Activated B cell treated with CpG ODN at 0.5 μM for 24 hours (primary cell): ENCODE measurements at places on chromosomes 1 and 21. TPM values are rescaled to one million over a fixed set of nuclear protein-coding genes. Genes with fewer than 3 reads are reported as not detected.

DNA sequence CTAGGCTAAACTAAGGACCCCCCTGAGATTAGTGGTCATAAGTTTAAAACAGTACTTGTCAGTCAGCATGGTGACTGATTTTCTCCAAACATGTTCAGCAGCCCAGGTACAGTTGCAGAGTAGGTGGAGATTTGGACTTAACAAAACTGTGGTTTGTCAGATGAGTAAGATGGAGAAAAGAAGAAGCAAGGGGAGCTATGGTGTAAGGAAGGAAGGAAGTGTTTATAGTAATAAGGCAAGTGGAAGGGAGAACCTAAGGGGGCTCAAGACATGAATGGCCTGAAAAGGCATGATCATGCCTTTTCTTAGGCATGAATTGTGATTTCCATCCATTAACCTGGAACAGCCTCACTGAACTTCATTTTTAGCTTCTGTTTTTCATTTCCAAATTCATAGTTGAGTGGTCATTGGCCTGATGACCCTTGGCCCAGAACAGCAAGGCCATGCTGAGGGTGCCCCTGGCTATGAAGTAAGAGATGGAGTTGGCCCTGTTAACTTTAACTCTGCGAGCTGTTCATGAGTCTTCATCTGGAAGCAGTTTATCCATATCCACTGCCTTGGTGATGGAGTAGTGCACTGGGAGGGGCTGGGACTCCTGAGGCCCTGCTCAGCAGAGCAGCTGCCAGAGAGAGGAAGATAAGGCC is 60.7 kb downstream of the LRRC8D start:
- DNase-seq, result no peak

DNA sequence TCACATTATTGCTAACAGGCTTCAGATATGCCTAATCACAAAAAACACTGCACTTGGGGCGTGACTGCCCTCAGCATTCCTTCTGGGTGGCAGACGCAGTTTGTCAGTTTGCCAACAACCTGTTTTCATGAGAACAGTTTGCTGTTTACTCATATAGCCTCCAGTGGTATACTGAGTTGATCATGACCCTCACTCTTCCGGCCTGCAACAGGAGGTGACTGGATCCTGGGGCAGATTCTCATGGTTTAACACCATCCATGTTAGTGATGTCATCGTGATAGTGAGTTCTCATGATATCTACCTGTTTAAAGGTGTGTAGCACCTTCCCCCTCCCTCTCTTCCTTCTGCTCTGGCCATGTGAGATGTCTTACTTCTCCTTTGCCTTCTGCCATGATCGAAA is 555.2 kb downstream of the PLPP3 start:
- no peak for DNase-seq

DNA sequence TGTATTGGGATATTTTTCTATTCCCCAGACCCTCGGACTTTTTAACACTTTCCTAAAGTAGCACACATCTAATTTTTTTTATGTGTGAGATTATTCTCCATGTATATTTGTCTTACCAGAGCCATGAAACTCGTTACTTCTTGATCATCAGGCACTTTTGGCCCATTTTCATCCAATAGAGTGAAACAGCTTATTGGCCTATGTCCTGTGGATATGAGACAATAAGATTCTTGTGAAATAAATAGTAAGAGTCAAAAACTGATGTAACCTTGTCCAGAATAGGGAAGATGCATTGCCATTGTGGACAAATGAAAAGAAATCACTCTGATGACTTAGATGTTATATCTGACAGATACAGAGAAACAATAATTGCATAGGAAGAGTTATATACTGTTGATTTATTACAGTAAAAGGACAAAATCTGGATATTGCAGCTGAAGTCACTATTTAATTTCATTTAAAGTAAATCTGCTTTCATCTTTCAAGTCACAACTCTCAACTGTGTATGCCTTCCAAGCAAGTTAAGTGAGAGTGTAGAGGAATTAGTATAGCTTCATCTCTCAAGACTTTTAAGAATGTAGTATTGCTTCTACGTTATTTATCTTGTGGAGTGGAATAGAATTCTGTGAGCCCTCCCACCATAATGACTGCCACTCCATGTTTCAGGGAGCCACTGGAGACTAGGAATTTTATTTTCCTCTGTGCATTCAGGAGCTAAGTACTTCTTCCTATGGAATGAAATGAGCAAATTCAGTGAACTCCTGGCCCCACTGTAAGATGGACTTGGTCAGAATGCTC is 86.9 kb downstream of the ADAMTS1 start:
- DNase-seq, result no peak

The GJA8 gene
- total RNA-seq, result not detected in 2 replicates

The PWP2 gene
- total RNA-seq, result 8.7 and 11.8 TPM in 2 replicates

The LCE3E gene
- not detected in 2 replicates for total RNA-seq

The TCHHL1 gene
- not detected in 2 replicates for total RNA-seq

The SLC1A7 gene
- total RNA-seq, result not detected in 2 replicates

The UQCRHL gene
- 1.7 and 1.9 TPM in 2 replicates for total RNA-seq
